ENCODE measurements at places on chromosomes 1 and 21.

- no peak for DNase-seq
Observed at GRCh38 chr1:241658081-241658793, 6.2 kb downstream of the WDR64 start.

DNA sequence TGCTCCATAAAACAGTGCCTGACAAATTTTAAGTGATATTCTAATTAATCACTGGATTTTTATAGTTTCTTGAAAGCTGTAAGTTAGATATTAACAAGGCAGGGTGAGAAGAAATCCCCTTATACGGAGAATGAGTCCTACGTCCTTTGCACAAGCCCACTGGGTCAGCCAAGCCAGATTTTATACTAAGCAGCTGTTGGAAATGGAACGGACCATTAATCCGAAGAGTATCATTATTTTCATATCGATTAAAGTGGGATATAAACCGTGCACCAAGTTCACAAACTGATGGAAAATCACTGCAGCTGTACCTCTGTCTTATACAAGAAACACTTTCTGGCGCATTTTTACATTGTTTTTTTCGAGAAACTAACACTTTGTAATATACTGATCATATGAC is 35.2 kb downstream of the SPAG17 start:
- DNase-seq: no peak

DNA sequence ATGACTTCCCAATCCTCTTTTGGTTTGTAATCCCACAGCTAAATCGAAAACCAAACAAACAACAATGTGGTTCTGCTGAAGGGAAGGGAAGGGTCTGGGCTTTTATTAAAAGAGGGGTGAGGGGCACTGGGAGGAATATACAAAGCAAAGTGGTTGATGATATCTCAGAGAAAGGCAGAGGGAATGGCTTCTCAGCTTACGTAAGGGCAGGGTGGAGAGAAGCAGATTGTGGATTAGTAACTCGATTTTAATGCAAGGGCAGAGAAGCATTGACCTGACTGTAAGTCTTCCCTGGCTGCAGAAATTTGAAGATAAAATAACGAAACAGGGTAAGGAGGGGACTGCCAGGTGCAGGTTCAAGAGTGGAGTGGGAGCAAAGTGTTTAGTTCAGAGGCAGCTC is 438.2 kb upstream of the LRRC7 start:
- no peak for DNase-seq

- DNase-seq: no peak
Observed at GRCh38 chr1:222404710-222405109, 143.2 kb downstream of the HHIPL2 start.

DNA sequence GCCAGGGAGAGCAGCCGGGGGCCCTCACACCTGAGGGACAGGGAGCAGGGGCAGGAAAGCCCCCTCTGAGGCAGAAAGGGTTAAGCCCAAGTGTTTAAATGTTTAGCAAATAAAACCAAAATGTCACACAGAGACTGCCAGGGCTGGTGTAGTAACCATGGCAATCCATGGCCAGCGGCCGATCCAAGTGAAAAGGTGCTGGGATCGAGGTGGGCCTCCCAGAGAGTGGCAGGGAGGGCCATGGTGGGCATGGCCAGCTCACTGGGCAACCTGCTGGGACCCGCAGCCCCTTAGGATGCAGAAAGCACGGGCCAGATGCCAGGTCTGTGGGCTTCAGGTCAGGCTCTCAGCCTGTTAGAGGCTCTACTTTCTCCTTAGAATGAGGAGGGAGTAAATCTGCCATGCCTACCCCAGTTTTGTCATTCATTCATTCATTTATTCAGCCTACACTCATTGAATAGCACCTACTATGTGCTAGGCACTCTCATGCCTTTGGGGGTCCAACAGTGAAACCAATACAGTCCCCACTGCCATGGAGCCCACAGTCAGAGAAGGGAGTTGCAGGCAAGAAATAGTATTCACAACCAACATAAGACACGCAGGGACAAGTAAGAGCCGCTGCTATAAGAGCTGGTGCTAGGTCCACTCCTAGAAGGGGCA is 56.1 kb downstream of the KCNN3 start:
- no peak for DNase-seq

GRCh38 chr1:214338212-214338611 is 57.3 kb downstream of the SMYD2 start:
- no peak for DNase-seq

GRCh38 chr1:201019321-201019977 is 4.1 kb downstream of the KIF21B start:
- no peak for DNase-seq

DNA sequence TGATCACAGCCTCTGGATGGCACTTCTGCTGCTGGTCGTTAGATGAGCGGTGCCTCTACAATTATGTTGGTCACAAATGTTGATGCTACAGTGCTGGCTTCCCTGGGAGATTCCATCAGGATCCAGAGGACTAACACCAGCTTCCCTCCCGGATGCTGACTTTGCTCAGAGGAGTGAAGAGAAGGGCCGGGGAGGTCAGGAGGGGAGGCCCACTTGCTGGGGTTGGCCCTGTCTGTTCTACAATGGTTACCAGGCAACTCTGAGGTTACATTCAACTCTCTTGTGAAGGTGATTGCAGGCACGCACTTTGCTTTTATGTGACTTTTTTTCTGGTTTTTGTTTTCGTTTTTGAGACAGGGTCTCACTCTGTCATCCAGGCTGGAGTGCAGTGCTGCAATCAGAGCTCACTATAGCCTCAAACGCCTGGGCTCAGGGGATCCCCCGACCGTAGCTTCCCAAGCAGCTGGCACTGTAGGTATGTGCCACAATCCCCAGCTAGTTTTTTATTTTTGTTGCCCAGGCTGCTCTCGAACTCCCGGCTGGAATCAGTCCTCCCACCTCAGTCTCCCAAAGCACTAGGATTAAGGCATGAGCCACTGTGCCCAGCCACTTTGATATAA is 112.5 kb downstream of the ADSS2 start:
- no peak for DNase-seq

DNA sequence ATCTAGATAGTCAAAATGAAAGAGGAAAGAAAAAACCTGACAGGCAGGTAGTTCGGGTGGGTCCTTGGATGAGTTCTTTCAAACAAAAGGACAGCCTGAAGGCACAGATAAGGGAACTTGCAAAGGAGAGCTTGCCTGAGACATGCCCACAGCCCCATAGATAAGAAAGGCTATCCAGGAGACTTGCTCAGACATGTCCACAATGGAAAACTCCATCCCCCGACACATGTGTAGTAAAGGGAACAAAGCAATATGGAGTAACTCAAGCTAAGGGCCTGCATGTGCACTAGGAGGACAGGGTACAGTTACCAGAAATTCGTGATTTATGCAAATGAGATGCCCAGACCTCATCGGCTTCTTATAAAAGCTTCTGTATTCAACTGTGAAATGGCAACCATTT is 281.5 kb downstream of the NEGR1 start:
- no peak for DNase-seq

DNA sequence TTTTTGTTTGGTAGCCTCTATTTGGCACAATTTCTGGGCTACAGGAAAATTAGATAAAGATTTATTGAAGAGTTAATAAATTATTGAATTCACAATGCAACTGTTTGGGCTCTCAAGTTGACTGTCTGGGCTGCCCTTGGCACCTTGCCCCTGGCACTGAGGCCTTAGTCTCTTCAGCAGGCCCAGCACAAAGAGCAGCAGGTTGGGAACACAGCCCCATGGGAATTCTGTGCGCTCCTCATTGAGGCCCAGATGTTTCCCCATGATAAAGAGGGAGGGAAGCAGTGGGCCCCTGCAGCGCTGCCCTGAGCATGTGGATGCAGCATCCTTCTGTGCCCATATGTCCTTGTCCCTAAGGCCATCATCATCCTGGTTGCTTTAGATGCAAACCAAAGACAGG is 2.9 kb downstream of the CRNN start:
- DNase-seq: no peak

DNA sequence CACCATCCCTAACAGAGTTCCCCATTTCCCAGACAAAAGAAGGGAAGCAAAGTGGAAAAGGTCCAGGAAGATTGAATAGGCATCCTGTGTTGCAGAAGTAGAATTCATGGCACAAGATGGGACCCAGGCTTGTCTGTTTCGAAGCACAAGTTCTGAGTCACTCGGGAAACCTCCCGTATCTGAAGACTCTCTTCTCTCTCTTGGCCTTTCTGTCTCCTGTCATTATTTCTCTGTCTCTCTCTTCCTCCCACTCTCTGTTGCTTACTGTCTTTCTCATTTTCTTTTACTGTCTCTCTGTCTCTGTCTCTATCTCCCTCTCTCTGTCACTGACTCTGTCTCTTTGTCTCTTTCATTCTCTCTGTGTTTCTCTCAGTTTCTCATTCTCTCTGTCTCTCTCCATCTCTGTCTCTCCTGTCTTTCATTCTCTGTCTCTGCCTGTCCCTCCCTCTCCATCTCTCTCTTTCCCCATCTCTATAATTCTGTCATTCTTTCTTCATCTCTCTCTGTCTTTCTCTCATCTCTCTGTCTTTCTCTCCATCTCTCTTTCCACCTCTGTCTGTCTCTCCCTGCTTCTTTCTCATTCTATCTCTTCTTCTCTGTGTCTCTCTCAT is 23.7 kb downstream of the RNF187 start:
- DNase-seq: no peak

GRCh38 chr21:29449306-29449950 is 150.7 kb downstream of the BACH1 start:
- DNase-seq: no peak

- DNase-seq: no peak
Observed at GRCh38 chr21:33977017-33977720, 61.6 kb upstream of the ATP5PO start.

- DNase-seq: no peak
Observed at GRCh38 chr1:229803626-229804217, 177.7 kb downstream of the URB2 start.

- no peak for DNase-seq
Observed at GRCh38 chr1:119971710-119972570, 75.6 kb upstream of the ADAM30 start.

- no peak for DNase-seq
Observed at GRCh38 chr1:53927376-53927881, 18.1 kb downstream of the IFT25 start.

DNA sequence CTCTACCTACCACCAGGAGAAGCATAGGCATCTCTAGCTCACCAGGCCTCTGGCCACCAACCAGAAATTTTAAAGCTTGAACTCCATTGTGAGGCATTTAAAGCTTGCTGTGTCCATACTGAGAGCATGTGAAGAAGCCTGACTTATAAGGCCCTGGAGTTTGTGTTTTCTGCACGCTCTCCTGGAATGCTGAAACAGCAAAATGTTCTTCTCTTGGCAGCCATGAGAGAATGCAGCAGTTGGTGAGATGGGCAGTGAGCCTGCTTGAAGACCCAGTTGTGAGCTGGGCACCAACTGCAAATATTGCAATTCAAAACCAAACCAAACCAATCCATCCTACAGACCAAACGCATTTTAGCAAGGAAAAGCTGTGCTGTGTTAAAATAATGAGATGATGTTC is 170.0 kb upstream of the IVNS1ABP start:
- DNase-seq: no peak

GRCh38 chr1:26401891-26402290 is 8.7 kb upstream of the LIN28A start:
- DNase-seq: no peak

DNA sequence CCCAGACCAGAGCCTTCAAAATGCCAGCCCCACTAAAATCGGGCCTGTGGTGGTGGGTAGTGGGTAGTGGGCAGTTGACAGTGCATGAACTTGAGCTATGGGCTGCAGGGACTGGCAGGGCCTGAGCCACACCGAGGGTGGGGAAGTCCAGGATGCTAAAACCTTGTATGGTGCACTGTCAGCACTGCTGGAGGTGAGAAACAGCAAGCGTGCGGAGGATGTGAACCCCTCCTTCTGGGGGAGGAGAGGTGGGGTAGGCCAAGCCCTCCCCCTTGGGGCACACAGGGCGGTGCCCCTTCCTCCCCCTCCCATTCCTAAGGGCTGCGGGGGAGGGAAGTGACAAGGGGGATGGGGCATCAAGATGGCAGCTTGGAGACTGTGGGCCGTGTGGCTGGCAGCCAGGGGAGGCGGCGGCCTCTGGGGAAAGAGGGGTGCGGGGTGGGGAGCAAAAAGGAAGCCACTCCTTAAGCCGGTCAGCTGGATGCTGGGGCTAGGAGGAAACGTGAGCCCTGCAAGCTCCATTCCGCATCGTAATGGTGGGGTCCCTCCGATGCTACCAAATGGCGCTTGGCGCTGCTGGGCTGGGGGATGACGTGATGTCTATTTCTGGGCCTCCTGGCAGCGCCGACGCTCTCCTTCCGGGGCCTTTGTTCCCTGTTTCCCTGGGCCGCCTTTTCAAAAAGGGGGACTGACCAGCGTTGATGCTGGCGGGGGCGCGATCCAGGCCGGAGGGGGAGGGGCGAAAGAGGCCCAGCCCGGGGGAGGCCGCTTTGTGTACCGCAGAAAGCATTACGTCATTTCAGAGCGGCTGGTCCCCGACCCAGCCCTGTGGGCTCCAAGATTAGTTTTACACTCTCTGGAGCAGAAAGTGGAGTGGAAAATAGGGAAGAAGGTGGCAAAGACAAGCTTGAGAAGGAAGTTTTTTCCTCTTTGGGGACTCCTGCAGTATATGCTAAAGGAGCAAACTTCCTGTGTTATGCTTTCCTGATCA is 809 bp downstream of the SYT11 start:
- peak; percentile 77 for DNase-seq

- peak; percentile 36 for DNase-seq
Observed at GRCh38 chr1:64892576-64893573, 73.5 kb downstream of the JAK1 start.

DNA sequence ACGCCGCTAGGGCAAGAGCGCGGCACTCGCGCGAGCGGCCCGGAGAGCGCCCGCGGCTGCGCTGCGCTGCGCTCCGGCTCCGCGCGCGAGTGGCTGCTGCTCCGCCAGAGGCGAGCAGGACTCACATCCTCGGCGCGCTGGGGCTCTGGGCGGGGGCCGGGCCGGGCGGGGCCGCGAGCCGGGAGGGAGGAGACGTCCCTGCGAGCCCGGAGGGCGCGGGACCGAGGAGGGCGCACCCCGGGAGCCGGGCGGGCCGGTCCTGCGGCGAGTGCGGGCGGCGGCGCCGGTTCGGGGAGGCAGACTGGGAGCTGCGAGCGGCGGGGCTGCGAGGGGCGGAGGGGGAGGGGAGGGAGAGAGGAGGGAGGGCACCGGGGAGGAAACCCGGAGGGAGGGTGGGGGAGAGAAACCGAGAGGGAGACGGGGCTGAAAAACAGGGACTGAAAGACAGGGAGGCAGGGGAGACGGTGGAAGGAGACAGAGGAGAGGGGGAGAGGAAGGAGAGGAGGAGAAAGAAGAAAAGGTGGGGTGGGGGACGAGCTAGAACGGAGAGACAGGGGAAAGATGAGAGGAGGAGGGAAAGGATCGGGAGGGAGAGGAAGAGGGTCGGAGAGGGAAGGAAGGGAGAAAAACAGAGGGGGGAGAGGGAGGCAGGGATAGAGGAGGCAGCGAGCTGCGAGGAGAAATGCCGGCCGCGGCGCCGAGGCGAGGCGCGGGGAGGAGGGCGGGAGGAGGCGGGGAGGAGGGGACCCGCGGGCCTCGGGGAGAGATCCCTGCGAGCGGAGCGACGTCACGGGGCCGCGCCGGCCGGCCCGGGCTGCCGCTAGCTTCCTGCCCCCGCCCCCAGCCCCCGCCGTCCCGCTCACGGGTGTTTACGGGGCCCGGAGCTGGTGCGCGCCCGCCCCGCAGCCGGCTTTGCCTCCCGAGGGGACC is at the start of gene CAMK2N1:
Gene CAMK2N1, minus strand, starts transcription at position 684 of the 930 bp plus-strand sequence. CDS start 831 bp downstream, outside the sequence.
- peak; percentile 75 for DNase-seq
